ENCODE measurements at places on chromosomes 6 and 20. TPM values are rescaled to one million over a fixed set of nuclear protein-coding genes. Genes with fewer than 3 reads are reported as not detected.

SLC22A7 gene
- not detected for total RNA-seq

KCNB1 gene
- total RNA-seq = 1.3 TPM

MAS1 gene
- not detected for total RNA-seq

GRCh38 chr20:540391-541201 lies 3.0 kb downstream of the CSNK2A1 start:
- peaks cover 4% of the 10 kb centered on the region for H3K36me3 ChIP-seq
- no peaks in the 10 kb centered on the region for H3K27me3 ChIP-seq
- peaks cover 77% of the 10 kb centered on the region for H3K4me1 ChIP-seq
- DNase-seq = no peak
- peak overlapping the region; percentile 88 for H3K27ac ChIP-seq
- no peak overlapping the region for H3K4me3 ChIP-seq

ULBP1 gene
- total RNA-seq = 29.8 TPM

- no peaks in the 10 kb centered on the region for H3K36me3 ChIP-seq
- no peak for DNase-seq
- H3K27ac ChIP-seq = no peak overlapping the region
Observed at GRCh38 chr6:23547851-23548250, 578.2 kb upstream of the NRSN1 start.

DYNLT2 gene
- total RNA-seq = 0.64 TPM

GRCh38 chr6:2733324-2733723 lies 17.4 kb downstream of the MYLK4 start:
- no peaks in the 10 kb centered on the region for H3K36me3 ChIP-seq
- peaks cover 20% of the 10 kb centered on the region for H3K4me1 ChIP-seq
- H3K27me3 ChIP-seq = no peaks in the 10 kb centered on the region
- no peak overlapping the region for H3K4me3 ChIP-seq
- DNase-seq = no peak

DNA sequence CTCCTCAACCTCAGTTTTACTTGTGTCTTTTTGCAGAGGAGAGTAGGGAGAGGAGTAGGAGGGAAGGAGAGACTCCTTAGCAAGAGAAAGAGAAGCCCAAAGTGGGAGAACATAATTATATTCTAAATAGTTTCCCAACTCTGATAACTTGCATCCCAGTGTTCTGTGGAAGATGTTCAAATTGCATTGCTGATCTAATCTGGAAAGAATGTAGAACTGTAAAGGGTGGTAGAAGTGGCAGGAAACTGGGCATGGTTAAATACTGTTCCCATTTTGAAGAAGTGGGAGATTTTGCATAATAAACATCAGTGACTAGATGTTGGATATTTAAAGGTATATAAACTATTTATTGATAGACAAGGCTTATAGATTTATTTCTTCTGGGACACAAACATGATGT lies 42.6 kb upstream of the HMGN3 start:
- H3K27me3 ChIP-seq = no peaks in the 10 kb centered on the region
- H3K36me3 ChIP-seq = peaks cover 2% of the 10 kb centered on the region
- H3K4me3 ChIP-seq = no peak overlapping the region
- peaks cover 11% of the 10 kb centered on the region for H3K4me1 ChIP-seq

DNA sequence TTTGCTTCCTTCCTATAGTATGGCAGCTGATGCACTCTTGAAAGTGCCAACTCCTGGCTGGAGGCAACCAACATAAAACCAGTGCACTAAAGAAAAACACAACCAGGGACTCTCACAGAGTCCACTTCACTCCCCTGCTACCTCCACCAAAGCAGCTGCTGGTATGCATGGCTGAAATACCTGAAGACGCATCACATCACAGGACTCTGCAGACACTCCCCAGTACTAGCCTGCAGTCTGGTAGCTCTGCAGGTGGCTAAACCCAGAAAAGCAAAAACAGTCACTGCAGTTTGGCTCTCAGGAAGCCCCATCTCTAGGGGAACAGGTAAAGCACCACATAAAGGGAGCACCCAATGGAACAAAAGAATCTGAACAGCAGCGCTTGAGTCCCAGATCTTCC lies 473.0 kb upstream of the SPTLC3 start:
- H3K36me3 ChIP-seq = no peaks in the 10 kb centered on the region
- no peak overlapping the region for H3K4me3 ChIP-seq
- no peak overlapping the region for H3K27ac ChIP-seq
- DNase-seq = no peak

- H3K36me3 ChIP-seq = no peaks in the 10 kb centered on the region
- H3K27ac ChIP-seq = no peak overlapping the region
- peaks cover 10% of the 10 kb centered on the region for H3K27me3 ChIP-seq
- no peak for DNase-seq
- H3K4me3 ChIP-seq = no peak overlapping the region
- no peaks in the 10 kb centered on the region for H3K4me1 ChIP-seq
Observed at GRCh38 chr6:169923468-169924464, 172.3 kb downstream of the ERMARD start.

GRCh38 chr20:19881080-19881840 lies 123.2 kb downstream of the RIN2 start:
- peaks cover 41% of the 10 kb centered on the region for H3K4me1 ChIP-seq
- H3K36me3 ChIP-seq = no peaks in the 10 kb centered on the region
- peak overlapping the region; percentile 84 for H3K27ac ChIP-seq
- no peak overlapping the region for H3K4me3 ChIP-seq
- no peaks in the 10 kb centered on the region for H3K27me3 ChIP-seq
- DNase-seq = no peak

DNA sequence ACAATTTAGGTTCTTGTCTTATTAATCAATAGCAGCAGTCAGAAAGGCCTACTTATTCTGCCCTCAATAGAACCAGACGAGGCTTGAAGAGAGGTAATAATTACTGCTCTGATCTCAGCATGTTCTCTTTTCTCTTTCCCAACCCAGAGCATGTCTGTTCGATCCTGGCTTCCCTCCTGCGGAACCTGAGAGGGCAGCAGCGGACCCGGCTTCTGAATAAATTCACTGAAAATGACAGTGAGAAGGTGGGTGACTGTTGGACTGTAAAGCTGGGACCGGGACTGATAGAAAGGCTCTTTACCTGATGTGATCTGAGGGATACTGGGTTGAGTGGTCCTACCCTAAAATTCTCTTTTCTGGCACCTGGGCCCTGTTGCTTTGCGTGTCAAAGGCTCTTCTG lies 63.0 kb upstream of the VSTM2L start:
- H3K4me1 ChIP-seq = no peaks in the 10 kb centered on the region
- H3K36me3 ChIP-seq = peaks cover 18% of the 10 kb centered on the region
- no peaks in the 10 kb centered on the region for H3K27me3 ChIP-seq
- H3K27ac ChIP-seq = no peak overlapping the region

DNAH8 gene
- 0.05 TPM for total RNA-seq

DNA sequence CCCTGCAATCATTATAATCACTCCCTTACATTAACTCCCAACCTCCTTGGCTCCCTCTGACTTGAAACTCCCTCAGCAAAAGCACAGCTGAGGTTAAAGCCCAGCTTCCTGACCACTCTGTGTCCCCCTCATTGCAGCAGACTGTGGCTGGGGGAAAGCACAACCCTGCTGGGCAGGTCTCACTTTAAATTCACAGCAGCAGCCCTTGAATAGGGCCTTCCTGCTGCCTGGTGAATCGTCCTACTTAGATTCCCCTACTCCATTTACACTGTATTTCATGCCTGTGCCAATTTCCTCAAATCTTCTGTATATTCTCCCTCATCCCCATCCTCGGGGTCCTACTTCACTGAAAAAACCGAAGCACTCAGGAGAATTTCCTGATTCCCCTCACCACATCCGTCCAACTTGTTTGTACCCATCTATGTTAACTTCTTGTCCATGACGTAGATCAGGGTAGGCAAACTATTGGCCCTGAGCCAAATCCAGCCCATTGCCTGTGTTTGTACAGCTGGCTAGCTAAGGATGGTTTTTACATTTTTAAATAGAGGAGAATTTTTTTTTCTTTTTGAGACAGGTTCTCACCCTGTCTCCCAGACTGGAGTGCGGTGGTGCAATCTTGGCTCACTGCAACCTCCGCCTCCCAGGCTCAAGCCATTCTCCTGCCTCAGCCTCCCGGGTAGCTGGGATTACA lies 31.5 kb upstream of the GCM1 start:
- no peaks in the 10 kb centered on the region for H3K27me3 ChIP-seq
- peaks cover 1% of the 10 kb centered on the region for H3K36me3 ChIP-seq
- H3K4me3 ChIP-seq = no peak overlapping the region
- peaks cover 37% of the 10 kb centered on the region for H3K4me1 ChIP-seq
- DNase-seq = no peak
- H3K27ac ChIP-seq = peak overlapping the region; percentile 91

- no peak overlapping the region for H3K27ac ChIP-seq
- DNase-seq = no peak
- no peak overlapping the region for H3K4me3 ChIP-seq
- H3K27me3 ChIP-seq = peaks cover 37% of the 10 kb centered on the region
- H3K36me3 ChIP-seq = peaks cover 2% of the 10 kb centered on the region
Observed at GRCh38 chr20:37418591-37419109, 72.7 kb downstream of the SRC start.

- H3K4me3 ChIP-seq = no peak overlapping the region
- peak overlapping the region; percentile 98 for H3K27ac ChIP-seq
- no peak for DNase-seq
- peaks cover 14% of the 10 kb centered on the region for H3K36me3 ChIP-seq
Observed at GRCh38 chr6:12354499-12354898, 64.3 kb downstream of the EDN1 start.

DNA sequence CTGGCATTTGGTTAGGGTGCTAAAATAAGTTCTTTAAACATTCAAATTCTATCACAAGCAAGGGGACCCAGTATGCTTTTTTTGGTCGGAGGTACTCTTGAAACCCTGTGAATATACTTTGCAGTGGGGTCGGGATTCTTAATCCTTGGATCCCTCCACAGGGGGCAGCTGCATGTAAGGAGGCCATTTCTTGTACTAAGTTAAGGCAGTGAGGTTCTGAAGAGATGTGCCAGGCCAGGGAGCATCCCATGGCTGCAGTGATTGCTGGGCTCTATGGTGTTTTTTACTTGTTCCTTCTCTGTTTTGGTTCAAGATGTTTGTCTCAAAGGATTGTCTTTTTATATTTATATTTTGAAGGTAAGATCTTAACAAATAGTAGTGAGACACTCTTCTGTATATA lies 50.4 kb downstream of the TOP1 start:
- DNase-seq = no peak
- no peak overlapping the region for H3K27ac ChIP-seq
- no peak overlapping the region for H3K4me3 ChIP-seq
- H3K36me3 ChIP-seq = peaks cover 25% of the 10 kb centered on the region
- peaks cover 50% of the 10 kb centered on the region for H3K4me1 ChIP-seq

- no peak for DNase-seq
- H3K27me3 ChIP-seq = no peaks in the 10 kb centered on the region
- no peaks in the 10 kb centered on the region for H3K36me3 ChIP-seq
- H3K27ac ChIP-seq = peak overlapping the region; percentile 82
Observed at GRCh38 chr6:156778454-156779205, 1.5 kb downstream of the ARID1B start.

GRCh38 chr6:105733556-105734162 lies 330.8 kb upstream of the PREP start:
- no peak for DNase-seq
- H3K4me1 ChIP-seq = no peaks in the 10 kb centered on the region
- peaks cover 2% of the 10 kb centered on the region for H3K27me3 ChIP-seq
- H3K4me3 ChIP-seq = no peak overlapping the region
- H3K27ac ChIP-seq = no peak overlapping the region

GRCh38 chr6:12679341-12679740 lies 37.2 kb upstream of the PHACTR1 start:
- peaks cover 23% of the 10 kb centered on the region for H3K27me3 ChIP-seq
- no peak overlapping the region for H3K4me3 ChIP-seq
- H3K36me3 ChIP-seq = no peaks in the 10 kb centered on the region
- no peak overlapping the region for H3K27ac ChIP-seq
- no peak for DNase-seq

- H3K36me3 ChIP-seq = no peaks in the 10 kb centered on the region
- H3K27me3 ChIP-seq = no peaks in the 10 kb centered on the region
- peaks cover 14% of the 10 kb centered on the region for H3K4me1 ChIP-seq
- DNase-seq = no peak
- H3K4me3 ChIP-seq = no peak overlapping the region
Observed at GRCh38 chr20:9227896-9228615, 159.2 kb downstream of the PLCB4 start.

GRCh38 chr6:111614833-111615582 lies 9.3 kb upstream of the TRAF3IP2 start:
- DNase-seq = no peak
- H3K4me3 ChIP-seq = no peak overlapping the region
- no peaks in the 10 kb centered on the region for H3K36me3 ChIP-seq
- peaks cover 3% of the 10 kb centered on the region for H3K4me1 ChIP-seq
- no peaks in the 10 kb centered on the region for H3K27me3 ChIP-seq

Data from chondrocyte (in vitro differentiated cells).